Activated T-helper 17 cell treated with anti-CD3 and anti-CD28 coated beads, Interleukin-2, amount 50 U/mL, for 72 hours (primary cell): ENCODE measurements at places on chromosomes 1 and 21. TPM values are rescaled to one million over a fixed set of nuclear protein-coding genes. Genes with fewer than 3 reads are reported as not detected.

MPL gene
- not detected for total RNA-seq

CAMSAP2 gene
- 3.4 TPM for total RNA-seq

GRCh38 chr1:5901150-5901549, 91.1 kb downstream of the NPHP4 start:
- no peak for ATAC-seq

- ATAC-seq: peak; percentile 89
Measured at GRCh38 chr1:156445789-156446263, 54.7 kb downstream of the MEF2D start.

DNA sequence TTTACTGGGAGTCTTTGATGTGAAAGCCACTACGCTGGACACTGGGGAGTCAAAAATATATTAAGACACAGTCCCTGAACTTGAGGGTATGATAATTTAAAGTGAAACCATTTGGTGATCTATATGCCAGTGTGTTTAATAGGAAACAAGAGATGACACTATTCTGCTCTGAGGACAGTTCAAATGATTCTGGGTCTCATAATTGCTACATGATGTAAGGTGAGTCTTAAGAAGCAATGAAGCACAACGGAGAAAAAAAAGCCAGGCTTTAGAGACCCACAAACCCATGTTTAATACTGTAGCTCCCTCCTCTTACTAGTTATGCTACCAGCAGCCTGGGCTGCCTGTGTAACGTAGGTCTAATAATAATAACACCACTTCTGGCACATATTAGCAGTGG, 14.2 kb upstream of the LRRC8D start:
- ATAC-seq: no peak

OR2L8 gene
- not detected for total RNA-seq

LAMB3 gene
- 7.2 TPM for total RNA-seq
